Substantia nigra (tissue), 51 donors: ENCODE measurements at places on chromosomes 11 and 22.

DNA sequence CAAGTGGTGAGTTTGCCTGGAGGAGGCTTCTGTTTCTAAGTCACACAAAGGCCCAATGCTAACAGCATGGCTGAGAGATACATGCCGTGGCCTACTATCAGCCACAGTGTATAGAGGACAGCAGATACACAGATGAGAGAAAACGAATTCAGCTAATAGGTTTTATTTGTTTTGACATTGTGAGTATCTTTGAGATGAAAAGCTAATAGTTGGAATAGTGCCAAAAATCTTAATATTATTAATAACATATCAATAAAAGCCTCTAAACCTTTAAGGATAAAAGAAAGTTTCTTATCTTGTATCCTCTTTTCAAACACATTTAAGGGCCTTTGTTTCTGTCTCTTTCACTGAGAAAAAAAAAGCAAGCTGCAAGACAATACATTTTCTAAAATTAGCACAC is 30.5 kb upstream of the OLFML1 start:
- no peak for DNase-seq

GRCh38 chr22:37379722-37380121 is 47.6 kb downstream of the ELFN2 start:
- no peak for DNase-seq

- DNase-seq: no peak
Measured at GRCh38 chr11:64367931-64368672, 9.1 kb downstream of the RPS6KA4 start.

GRCh38 chr11:46597609-46598219 is 3.9 kb upstream of the AMBRA1 start:
- DNase-seq: no peak

DNA sequence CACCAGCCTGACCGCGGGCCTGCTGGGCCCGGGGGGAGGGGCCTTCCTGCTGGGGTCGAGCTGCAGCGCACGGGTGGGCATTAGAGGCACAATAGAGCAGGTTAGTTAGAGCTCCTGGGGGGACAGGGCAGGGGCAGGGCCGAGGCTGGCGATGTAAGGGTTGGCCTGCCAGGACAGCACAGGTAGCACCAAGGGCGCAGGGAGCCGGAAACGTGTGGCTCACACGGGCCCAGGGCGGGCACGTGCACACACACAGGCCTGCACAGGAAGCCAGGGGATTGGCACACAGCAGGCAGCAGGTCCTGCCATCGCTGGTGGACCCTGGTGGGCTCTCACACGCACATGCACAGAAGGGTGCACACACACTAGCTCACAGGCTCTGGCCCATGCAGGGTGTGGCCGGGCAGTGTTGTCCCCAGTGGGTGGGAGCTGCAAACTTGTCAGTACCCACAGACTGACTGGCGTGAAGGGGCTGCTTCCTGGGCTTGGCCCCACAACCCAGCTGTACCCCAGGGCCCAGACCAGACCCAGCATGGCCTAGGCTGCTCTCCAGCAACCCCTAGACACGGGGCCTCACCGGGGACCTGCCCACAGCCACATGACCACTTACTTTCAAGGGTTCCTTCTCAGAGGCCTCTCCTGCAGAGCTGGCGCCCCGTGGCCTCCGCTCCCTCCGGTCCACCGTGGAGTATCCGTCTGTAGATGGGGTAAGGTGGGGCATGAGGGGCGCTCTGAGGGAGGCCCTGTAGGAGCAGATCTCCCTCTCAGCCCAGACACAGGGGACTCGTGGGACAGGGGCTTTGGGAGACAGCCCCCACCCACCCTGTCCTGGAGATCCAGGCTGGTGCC is 29.9 kb upstream of the TXNRD2 start:
- no peak for DNase-seq

- no peak for DNase-seq
Measured at GRCh38 chr11:16960250-16960649, 54.0 kb downstream of the PLEKHA7 start.

DNA sequence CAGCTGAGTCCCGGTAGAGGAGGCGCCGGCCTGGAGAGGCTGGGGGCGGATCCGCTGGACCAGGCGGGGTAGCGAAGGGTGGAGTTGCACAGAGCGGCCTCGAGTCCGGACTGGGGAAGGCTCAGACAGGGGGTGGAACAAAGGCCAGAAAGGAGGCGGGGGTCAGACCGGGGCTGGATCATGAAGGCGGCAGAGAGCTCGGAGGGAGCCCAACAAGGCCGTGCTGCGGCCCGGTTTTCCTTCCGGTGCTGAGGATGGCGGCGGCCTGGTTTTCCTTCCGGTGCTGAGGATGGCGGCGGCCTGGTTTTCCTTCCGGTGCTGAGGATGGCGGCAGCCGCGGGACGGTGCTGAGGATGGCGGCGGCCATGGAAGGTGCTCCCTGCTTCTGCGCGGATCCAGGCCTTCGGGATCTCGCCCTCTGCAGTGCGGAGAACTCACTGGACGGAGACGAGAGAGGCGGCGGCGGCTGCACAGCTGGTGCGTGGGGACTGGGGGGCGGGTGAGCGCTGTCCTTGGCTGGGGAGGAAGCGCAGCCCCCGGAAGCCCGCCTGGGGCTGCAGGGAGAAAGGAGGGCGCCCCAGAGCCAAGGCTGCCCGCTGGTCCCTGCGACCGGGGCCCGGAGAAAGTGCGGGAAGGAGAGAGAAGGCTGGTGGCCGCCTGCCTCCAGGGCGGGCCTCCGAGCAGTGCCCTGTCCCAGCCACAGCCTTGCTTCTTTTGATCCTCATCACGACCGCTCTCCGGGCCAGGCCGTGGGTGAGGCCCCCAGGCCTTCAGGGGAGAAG is 350.4 kb upstream of the B3GAT1 start:
- no peak for DNase-seq

GRCh38 chr11:102615894-102616432 is 9.2 kb downstream of the MMP20 start:
- DNase-seq: no peak

DNA sequence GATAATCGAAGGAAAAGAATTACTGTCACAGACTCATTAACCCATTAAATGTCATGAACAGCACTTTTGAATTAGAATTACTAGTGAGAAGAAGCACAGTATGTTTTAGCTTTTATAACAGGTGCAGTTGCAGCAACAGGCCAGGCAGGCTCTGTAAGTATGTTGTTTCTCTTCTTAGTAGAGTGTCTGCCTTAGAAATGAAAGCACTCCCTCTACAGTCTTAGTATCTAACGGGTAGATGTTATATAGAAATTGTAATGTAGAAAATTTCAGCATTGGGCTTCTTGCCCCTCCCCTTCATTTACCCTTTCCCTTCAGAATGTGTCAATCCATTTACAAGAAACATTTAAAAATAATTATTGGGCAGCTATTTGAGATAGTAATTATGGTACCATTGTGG is 87.4 kb downstream of the HIPK3 start:
- no peak for DNase-seq
